NCI-H2081 (cell line): ENCODE measurements at places on chromosomes 6 and 20.

- no peak for DNase-seq
These were observed 579.9 kb downstream of the BMP2 start for GRCh38 chr20:7347409-7347808.

GRCh38 chr20:59145247-59145923 lies 18.2 kb upstream of the ZNF831 start:
- no peak for DNase-seq

DNA sequence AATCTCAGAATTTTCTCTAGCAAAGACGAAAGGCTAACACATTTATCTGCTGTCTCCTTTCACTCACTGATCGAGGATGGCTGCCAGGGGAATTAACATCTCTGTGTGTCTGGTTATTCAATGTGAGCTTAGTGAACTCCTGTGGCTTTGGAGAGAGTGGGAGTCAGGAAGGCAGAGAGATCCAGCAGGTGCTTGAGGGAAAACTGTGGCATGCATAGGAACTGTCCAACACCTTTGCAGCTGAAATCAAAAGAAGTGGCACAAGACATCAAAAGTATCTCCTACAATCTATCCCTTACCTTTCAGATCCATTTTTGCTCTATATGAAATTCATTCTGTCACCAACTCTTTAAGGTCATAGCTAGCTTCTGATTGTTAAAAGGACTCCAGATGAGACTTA lies 11.8 kb upstream of the FAM184A start:
- no peak for DNase-seq

DNA sequence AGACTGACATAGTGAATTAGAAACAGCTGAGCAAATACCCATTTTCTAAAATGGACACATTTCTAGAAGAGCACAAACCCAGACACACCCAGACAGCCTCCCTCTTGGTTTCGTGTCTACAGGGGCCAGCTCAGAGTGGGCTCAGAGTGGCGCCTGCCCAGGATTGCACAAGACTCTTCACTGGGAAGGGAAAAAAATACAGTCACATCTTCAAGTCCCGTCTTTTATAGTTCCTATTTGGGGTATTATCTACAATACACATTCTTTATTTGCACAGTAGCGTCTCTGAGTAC lies 246.1 kb upstream of the AFDN start:
- no peak for DNase-seq

GRCh38 chr6:150313781-150314180 lies 55.0 kb upstream of the IYD start:
- no peak for DNase-seq

GRCh38 chr20:26295006-26295405 lies 598.4 kb upstream of the ZNF337 start:
- no peak for DNase-seq

GRCh38 chr6:30703821-30704220 lies 13.0 kb upstream of the NRM start:
- no peak for DNase-seq

DNA sequence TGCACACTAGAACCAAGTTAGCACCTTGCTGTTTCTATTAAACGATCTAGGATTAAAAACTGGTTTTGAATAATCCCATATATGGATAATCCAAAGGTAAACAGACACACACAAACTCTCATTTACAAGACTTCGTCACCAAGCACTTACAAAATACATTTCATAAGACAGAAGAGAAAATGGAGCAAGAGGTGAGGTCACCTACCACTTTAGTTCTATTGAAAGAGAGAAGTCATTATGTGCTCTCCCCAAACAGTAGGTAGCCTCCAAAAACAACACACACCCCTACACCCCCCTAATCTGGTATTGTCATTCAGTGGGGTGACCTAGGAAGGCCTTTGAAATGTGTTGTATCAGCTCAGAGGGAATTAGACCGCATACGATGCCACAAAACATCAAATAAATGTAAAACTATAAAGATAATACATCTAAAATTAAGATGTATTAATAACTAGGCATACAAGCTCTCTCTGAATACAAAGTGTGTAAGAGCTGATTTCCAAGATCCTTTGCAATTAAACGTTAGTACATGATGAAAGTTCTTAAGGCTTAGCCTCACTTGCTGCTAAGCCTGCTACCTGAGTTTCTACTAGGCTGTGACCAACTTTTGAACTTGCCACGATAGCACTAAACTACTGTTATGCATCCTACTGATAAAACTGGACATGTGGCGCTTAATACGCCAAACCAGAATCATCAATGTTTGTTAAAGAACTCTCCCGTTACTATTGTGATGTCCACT lies 1.6 kb downstream of the SRPK1 start:
- DNase-seq: no peak

DNA sequence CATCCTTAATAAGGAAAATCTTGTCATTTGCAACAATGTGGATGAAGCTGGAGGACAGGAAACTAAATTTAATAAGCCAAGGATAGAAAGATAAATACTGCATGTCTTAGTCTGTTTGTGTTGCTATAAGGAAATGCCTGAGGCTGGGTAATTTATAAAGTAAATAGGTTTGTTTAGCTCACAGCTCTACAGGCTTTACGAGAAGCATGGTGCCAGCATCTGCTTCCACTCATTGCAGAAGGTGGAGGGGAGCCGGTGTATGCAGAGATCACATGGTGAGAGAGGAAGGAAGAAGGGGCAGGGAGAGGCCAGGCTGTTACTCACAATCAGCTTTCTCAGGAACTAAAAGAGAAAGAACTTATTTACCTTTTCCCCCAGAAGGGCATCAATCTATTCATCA lies 118.9 kb upstream of the SMLR1 start:
- DNase-seq: peak; percentile 59

GRCh38 chr6:89260832-89261231 lies 43.7 kb upstream of the GABRR1 start:
- no peak for DNase-seq

DNA sequence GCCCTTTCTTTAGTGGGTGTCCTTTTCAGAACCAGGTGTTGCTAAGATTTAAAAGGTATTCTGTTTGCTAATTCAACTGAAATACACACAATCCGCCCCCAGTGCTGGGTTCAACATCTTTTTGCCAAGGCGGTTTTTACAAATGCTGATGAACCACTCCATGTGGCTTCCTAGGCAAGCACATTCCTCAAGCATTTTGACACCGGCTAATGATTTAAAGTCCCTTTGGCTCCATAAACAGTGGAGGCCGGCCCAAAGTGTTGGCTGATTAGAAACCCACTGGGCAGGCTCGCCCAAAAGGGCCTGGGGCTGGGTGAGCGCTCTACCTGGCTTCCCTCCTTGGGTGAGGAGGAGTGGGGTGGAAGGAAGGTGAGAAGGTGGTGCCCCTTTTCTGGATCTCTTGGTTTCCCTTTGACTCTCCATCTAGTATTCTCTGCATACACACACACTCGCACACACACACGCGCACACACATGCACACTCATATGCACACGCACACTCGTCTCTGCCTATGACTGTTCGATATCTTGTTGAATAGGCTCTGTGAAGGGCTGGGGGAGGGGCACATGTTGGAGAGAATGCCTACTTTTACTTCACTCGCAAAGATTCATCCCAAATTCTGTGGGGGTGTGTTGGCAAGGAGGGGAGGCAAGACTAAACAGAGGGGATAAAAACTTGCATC lies 66.7 kb upstream of the ARMC2 start:
- no peak for DNase-seq

DNA sequence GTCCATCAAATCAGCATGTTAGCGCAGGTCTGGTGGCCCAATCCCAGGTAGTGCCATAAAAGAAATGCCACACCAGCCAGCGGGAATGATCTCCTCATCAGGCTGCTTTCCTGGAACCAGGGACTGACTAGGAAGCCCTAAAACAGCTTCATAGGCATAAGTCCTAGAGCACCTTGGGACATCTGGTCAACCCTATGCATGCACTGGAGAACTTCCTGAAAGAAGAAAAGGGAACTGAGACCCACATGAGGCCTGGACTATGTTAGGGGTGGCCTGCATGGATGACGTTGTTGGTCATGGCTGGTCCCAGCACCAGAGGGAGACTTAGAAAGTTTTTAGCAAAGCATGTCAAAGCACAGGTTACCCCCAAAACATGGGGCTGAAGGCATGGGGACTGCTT lies 7.6 kb upstream of the KCNK16 start:
- DNase-seq: no peak

DNA sequence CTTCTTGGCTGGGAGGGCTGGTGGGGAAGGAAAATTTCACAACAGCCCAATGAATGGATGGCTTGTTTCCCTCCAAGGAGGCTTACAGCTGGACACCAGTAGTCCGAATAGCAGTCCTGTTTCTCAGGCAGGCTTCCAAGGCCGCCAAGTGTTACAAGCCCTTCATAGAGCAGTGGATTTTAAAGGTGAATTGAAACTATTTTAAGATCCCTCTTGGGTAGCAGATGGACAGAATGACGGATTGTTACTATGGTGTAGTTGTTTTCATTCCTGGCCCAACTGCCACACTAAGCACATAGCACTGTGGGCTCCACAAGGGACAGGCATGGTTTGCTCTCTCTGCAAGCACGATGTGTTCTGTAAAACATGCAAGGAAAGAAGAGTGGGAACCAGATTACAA lies 203.3 kb upstream of the TAB2 start:
- no peak for DNase-seq

DNA sequence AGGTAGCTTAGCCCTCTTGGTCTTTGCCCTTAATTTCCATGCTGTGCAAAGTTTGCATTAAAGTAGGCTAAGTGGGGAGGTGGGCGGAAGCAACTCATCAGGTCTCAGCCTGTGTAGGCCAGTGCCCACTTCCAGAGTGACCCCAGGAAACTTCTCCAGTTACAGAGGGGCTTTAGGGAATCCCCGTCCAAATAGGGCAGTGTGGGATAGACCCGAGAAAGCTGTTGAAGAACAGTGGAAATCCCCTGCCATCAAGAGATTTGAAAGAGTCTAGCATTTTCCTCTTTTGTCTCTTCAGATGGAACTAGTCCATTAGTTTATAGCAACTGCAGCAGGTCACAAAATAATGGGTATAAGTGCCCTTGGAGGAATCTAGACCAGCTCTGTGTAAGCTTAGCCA lies 20.2 kb downstream of the SF3B5 start:
- no peak for DNase-seq

DNA sequence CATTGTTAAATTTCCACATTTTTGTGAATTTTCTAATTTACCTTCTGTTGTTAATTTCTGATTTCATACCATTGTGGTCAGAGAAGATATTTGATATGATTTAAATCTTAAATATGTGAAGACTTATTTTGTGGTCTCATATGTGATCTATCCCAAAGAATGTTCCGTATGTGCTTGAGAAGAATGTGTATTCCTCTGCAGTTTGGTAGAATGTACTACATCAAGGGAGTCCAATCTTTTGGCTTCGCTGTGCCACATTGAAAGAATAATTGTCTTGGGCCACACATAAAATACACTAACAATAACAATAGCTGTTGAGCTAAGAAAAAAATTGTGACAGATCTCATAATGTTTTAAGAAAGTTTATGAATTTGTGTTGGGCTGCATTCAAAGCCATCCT lies 176.2 kb upstream of the PRND start:
- no peak for DNase-seq

- DNase-seq: no peak
These were observed 223.9 kb upstream of the TAB2 start for GRCh38 chr6:149093643-149094042.

DNA sequence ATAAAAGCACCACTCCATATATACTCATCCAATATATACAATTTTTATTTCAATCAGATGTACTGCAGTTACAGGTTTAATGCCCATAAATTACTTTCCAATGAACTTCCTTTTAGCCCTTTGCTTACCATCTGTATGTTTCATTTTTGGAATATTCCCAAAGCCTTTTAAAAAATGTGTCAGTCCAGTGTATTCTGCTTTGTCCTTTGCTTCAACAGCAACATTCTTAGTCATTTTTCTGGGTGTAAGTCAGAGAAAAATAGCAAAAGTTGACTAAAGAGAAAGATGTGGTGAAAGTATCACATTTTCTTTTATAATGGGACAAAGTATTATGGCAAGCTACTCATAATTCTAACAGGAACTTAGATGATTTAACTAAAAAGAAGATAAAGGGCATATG lies 15.2 kb downstream of the DSE start:
- no peak for DNase-seq

DNA sequence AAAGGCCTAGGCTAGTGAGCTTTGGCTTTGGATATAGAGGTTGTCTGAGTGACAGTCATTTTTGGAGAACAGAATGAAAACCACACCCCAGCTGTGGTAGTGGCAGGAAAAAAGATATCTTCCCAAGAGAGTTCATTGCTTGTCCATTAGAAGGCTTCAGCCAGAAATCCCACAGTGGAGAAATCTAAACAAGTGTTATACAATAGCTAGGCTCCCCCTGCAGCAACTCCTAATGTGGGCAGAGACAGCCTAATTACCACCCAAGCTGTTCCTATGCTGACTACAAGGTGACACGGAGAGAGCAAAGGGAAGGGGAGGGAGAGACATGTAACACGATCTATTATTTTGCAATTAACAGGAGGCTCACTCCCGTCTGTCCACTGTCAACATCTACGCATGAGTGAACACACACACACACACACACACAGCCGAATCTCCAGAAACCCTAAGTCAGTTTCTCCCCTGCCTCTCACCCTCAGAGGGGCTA lies 147.5 kb upstream of the TCF21 start:
- DNase-seq: peak; percentile 75

DNA sequence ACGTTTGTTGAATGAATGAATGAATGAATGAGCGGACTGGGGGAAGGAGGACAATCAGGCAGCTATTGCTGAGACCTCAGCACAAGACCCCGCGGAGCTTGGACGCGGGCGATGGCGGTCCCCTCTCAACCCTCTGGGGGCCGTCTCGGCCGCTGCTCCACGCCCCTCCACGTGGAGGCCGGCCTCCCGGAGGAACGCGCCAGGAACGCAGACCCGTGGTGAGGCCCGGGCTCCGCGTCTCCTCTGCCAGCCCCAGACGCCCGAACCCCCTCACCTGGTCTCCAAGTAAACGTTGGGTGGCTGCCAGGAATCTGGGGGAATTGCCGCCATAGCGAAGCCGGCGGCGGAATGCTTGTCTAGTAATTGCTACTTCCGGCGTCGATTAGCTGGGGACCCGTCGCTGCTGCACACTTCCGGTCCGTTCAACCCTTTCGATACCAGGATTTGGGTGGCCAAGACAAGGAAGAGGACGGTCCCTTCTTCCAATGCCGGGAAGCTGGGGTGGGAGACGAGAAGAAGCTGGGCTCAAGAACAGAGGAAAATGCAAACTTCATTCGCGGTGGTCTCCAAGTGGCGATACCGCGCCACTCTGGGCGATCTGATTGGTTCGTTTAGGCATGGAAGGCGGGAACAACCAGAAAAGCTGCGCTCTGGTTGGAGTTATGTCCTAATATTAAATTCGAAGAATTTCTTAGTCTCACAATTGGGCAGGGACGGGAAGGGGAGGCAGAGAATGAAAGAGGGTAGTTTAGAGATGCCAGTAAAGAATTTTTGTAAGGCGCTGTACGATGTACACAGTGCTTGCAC lies at the start of gene PPIL1:
Gene PPIL1, minus strand, starts transcription at position 361 of the 807 bp plus-strand sequence. Its CDS starts 31 bp downstream, at position 330.
- DNase-seq: peak; percentile 97
